ENCODE measurements at places on chromosomes 7 and 10.

- no peak for DNase-seq
These were observed 60.1 kb upstream of the CARD11 start for GRCh38 chr7:3103614-3104398.

DNA sequence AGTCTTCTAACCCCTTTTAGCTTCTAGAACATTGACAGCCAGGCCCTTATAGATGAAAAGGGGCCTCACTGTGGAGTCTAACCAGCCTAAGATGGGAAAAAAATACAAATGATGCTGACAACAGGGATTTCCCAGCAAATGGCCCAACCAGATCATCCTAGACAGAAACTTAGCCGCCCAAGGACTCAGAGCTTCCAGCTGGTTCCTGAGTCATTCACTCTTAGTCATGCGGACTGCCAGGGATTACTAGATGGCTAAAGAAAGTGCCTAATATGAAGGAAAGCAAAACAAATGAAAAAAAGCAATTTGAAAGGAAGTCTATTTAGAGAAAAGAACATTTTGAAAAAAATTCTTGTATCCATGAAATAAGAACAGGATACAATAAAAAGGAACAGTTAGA, 23.7 kb downstream of the TSPAN14 start:
- DNase-seq: peak; percentile 72

GRCh38 chr7:81415181-81415580, 354.7 kb downstream of the HGF start:
- no peak for DNase-seq

- no peak for DNase-seq
These were observed 309.0 kb upstream of the HGF start for GRCh38 chr7:82078807-82079206.

DNA sequence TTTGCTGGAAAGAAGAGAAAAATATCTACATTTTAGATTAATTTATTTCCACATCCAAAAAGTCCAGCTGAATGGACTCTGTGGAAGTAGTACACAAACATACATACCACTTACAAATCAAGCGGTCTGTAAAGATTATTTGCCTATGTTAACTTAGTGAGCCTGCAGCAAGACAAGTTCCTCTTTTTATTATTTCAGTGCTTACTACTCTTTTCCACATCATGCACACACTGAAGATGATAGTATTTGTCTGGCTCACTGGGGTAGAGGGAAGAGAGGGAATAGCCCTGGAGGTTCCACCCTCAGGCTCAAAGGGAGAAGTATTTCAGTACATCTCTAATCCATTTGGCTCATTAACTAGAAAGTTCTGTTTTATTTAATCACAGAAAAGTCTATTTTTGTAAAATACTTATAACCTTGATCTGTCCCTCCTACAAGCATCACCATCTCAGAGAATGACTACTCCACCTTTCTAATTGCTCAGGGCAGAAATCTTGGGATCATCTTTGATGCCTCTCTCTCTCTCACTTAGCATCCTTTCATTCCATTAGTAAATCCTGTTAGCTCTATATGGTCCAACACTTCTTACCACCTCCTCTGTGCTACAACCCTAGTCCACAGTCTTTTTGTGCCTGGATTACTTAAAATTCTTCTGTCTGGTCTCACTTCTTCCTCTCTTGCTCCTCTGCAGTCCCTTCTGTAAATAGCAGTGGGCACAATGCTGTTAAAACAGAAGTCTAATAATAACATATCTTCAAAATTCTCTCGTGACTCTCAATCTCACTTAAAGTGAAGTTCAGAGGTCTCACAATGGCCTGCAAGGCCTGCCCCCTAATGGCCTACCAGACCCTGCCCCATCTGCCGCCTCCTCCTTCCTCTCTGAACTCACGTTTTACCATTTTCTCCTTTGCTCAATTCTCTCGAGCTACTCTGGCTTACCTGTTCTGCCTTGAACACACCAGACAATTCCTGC, 64.3 kb upstream of the CCDC6 start:
- DNase-seq: no peak

- peak; percentile 85 for DNase-seq
These were observed 193.1 kb downstream of the COBL start for GRCh38 chr7:51123322-51124019.

DNA sequence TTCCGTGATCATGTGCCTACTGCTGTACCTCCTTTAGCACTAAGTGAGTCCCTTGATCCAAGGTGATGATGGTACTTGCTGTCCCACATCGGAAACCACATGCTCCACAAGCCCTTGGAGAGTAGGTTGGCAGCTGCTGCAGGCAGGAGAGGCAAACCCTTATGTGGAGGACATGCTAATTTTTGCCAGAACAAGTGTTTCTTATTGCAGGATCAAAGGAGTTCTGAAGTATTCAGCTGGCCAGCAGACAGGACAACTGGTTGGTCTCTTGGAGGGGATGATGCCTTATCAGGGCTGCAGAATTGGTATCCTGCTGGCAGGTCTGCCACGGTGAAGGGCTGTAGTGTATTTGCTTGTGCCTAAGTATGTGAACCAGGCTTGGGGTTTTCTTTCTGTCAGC, 36.8 kb downstream of the NACAD start:
- DNase-seq: no peak

DNA sequence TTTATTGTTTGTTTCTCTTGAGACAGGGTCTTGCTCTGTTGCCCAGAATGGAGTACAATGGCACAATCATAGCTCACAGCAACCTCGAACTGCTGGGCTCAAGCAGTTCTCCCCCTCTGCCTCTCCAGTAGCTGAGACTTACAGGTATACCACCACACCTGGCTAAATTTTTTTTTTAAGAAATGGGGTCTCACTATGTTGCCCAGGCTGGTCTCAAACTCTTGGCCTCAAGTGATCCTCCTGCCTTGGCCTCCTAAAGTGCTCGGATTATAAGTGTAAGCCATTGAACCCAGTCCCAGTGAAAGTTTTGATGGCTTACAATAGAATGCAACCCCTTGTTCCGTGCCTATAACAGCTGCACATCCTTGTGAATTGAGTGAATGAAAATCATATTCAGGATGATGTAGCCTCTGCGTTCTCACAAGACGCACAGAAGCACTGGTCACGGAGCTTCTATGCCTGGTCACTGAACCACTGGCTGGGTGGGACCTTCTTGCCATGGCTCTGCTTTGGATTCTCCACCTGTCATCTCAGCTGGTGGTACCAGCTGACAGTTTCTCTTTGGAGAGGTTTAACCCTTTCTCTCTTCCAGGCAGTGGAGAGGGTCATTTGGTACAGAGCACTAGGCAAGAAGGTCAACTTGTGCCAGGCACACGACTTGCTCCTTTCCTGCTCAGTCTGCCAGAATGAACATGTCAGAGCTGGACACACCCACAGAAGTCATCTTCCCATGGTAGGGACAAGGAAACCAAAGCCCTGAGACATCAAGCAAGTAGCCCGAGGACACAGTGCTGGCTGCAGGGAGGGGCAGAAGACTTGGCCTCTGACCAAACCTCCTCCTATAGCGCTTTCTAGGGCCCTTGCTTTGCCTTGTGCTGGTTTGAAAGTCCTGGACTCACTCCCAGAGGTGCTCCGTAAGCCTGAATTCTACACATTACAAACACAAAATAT, 89.6 kb downstream of the ATXN7L1 start:
- no peak for DNase-seq

- no peak for DNase-seq
These were observed 15.6 kb upstream of the AKR1C3 start for GRCh38 chr10:5078547-5079180.

- no peak for DNase-seq
These were observed 113.4 kb downstream of the BTRC start for GRCh38 chr10:101467286-101467770.

GRCh38 chr10:101066146-101066895, 4.5 kb downstream of the KAZALD1 start:
- DNase-seq: peak; percentile 79

GRCh38 chr10:31656851-31657433, 271.7 kb downstream of the ARHGAP12 start:
- DNase-seq: no peak

- no peak for DNase-seq
These were observed 178.2 kb upstream of the NRG3 start for GRCh38 chr10:81696609-81697388.

- no peak for DNase-seq
These were observed 5.1 kb upstream of the ITGB1 start for GRCh38 chr10:32963096-32963495.

GRCh38 chr10:121080281-121080891, 229.2 kb downstream of the WDR11 start:
- no peak for DNase-seq

DNA sequence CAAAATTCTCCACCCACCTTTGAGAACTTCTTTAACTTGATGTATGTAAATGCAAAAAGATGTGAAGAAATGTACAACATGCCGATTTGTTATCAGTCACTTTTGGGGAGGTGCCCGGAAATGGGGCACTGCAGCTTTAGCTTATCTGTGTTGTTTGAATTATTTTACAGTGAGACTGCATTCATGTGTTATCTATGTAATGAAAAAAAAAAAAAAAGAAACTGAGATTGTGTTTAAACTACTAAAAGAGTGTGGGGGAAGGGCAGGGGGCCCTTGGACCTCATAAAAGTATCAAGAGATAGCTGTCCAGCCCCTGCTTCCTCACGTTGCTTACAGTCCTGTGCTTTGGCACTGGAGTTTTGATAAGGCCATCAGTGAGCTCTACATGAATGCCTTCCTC, 259.4 kb downstream of the STK31 start:
- DNase-seq: no peak

DNA sequence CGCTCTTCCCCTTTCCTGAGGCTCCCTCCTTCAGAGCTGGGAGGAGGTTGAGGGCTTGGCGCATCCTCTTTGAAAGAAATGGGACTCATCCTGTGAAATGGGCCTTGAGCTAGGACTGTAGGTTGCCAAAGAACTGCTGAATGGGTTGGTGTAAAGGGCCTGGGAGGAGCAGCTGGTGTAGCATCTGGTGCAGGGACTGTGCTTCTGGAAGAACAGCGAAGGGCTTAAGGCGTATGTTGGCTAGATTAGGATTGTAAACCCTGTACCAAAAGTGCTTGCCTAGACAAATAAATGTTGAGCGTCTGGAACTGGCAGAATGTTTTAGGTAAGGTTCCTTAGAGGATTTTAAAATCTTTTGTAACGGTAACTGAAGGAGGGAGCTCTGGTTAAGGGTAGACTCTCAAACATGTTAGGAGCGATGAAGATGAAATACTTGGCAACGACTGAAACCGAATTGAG, 563 bp downstream of the STAM start:
- no peak for DNase-seq

DNA sequence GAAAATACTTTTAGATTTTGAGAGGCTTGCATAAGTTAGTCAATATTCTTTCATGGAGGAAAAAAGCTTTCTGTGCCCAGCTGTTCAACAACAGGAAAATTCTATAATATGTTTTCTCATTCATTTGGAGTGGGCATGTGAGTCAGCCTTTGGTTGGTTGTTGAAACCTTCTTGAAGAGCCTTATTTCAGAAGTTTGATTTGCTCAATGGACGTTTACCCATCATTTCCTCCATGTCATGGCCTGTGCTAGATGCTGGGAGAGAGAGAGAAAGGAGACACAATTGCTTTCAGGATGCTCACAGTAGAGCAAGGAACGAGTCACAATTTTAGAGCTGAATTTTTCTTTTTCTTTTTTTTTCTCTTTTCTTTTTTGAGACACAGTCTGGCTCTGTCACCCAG, 181.7 kb downstream of the PRKCQ start:
- no peak for DNase-seq

DNA sequence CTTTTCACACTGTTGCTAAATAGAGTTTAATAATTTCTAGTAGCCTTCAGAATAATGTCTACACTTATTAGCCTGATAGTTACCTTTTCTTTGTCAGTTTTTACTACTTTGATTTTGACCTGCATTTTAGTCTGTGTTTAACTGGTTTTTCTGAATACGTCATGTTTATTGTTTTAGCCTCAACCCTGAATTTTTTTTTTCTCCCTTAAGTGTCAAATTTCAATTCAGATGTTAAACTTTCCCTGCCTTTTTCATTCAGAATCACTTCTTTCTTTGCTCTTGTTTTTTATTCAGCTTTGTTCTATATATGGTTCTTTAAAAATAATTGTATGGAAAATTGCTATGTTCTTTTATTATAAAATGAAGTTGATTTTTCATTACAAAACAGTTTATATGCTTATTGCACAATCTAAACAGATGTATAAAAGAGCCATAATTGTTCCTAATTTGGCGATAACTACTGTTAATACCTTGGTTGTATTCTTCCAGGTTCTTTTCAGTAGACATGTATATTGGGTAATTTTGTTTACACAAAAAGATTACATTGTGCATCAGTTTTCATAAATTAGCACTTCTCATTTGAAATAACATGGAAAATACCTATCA, 159.7 kb downstream of the ADK start:
- no peak for DNase-seq

GRCh38 chr10:132554053-132554990, 16.7 kb downstream of the INPP5A start:
- peak; percentile 64 for DNase-seq

- DNase-seq: no peak
These were observed 5.6 kb upstream of the MYO1G start for GRCh38 chr7:44984478-44984758.

DNA sequence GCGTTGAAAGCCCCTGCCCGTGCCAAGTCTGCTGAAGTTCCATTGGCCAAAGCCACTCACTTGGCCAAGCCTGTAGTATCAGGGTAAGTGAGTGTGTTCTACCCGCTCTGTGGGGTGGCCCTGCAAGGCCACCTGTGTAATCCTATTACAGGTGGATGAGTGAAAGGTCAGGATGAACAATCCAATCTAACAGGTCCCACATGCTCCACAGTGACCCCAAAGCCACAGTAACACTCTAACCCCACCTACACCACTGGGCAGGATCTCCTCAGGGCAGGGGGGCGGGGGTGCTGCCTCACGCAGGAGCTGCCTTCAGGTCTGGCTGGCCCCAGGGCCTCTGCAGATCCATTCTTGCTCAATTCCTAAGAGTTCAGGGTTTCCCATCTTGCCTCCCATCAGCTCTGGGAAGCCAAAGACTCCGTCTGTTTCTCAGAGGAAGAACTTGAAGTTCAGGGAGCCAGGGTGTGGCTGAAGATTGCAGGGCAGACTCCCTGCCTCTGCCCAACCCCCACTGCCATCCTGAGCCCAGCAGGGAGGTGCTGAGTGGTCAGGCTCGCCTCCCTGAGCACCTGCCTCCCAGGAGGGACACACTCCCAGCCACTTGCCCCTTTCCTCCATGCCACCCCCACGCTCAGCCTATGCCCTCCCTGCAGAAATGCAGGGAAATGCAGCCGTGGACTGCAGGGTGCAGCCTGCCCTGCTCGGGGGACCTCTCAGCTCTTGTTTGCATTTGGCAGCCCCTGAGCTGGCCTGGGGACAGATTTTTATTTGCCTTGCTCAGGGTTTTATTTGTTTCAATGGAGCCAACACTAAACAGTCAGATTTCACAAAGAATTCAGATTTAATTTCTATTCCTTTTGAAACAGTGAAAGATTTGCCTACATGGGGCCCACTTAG, 9.8 kb upstream of the COMTD1 start:
- peak; percentile 39 for DNase-seq

DNA sequence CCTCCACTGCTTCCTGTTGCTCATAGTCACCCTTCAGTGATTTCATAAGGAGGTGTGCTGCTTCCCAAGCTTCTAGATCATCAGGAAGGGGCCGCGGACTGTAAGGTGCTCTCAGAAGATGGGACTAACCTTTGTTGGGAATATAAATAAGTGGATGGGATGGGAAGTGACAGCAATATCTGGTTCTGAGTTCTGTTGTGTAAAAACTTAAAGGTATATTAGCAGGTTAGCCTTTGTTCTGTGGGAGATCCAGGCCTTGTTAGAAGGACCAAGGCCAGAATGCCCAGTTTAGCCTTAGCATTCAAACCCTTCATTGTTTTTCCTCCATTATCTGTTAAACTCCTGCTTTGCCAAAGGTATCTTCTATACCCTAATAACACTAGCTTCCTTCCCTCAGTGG, 12.4 kb downstream of the BUB3 start:
- DNase-seq: no peak

GRCh38 chr7:3695602-3696001, 394.6 kb downstream of the SDK1 start:
- DNase-seq: no peak

- DNase-seq: no peak
These were observed 888.1 kb downstream of the REEP3 start for GRCh38 chr10:64409349-64409748.

Measured in activated effector memory CD4-positive, alpha-beta T cell treated with anti-CD3 and anti-CD28 coated beads, Interleukin-2, amount 50 U/mL, for 16 hours (primary cell).